Gastroesophageal sphincter (tissue), 4 donors: ENCODE measurements at places on chromosomes 11 and 22.

- H3K4me1 ChIP-seq = no peaks in the 10 kb centered on the region
- H3K27me3 ChIP-seq = peaks cover 20% of the 10 kb centered on the region
- no peaks in the 10 kb centered on the region for H3K36me3 ChIP-seq
- no peak overlapping the region for H3K4me3 ChIP-seq
Measured at GRCh38 chr11:45560155-45560912, 105.1 kb downstream of the CHST1 start.

GRCh38 chr11:106161775-106162634 lies 84.5 kb downstream of the AASDHPPT start:
- ATAC-seq = no peak
- no peaks in the 10 kb centered on the region for H3K27me3 ChIP-seq
- H3K36me3 ChIP-seq = no peaks in the 10 kb centered on the region
- H3K4me1 ChIP-seq = no peaks in the 10 kb centered on the region
- H3K27ac ChIP-seq = no peak overlapping the region

GRCh38 chr22:25900880-25901279 lies 158.9 kb downstream of the MYO18B start:
- peaks cover 41% of the 10 kb centered on the region for H3K27me3 ChIP-seq
- H3K4me1 ChIP-seq = no peaks in the 10 kb centered on the region
- no peaks in the 10 kb centered on the region for H3K36me3 ChIP-seq
- H3K27ac ChIP-seq = no peak overlapping the region
- H3K4me3 ChIP-seq = no peak overlapping the region

DNA sequence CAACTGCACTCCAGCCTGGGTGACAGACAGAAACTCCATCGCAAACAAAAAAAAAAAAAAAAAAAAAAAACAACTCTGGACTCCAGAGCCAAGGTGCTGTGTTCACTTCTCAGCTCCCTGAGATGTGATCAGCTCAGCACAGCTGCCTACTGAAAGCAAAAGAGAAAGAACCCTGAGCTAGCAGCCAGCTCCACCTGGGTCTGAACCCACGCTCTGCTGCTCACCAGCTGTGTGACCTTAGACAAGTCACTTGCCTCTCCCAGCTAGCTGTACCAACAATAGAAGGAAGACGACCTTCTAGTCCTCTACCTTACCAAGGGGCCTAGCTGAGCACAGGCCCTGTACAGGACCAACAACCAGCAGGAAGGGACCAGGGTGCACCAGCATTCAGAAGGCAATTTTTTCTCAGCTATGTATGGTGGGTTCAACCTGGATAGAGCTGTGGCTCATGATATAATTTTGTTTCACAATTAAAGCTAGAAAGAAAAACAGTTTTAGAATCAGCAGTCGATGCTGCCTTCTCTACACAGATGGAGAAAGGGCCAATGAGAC lies 3.8 kb downstream of the DGCR2 start:
- no peak overlapping the region for H3K4me3 ChIP-seq
- H3K4me1 ChIP-seq = peaks cover 81% of the 10 kb centered on the region
- H3K27ac ChIP-seq = no peak overlapping the region
- no peaks in the 10 kb centered on the region for H3K36me3 ChIP-seq
- ATAC-seq = no peak

DNA sequence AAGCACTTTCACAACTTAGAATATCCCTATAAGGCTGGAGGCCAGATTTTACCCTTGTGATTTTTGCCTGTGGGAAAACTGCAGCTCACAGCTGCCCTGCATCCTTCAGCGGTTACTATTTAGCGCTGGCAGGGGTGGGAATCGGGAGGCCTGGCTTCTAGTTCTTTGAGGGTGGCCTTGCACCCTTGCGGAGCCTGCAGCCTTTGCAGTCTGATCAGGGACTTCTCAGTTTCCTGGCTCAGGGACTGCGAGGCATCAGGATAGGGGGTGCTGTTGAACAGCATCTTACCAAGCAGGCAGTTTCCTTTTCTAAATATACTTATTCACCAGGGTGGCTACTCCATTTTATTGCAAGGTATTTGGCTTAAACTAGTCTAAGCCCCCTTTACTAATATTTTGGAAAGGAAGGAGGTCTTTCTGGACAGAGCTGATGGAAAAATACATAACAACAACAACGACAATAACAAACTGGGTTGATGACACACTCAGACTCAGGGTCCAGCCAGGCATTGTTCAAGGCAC lies 2.9 kb upstream of the APOA1 start:
- no peaks in the 10 kb centered on the region for H3K27me3 ChIP-seq
- no peak overlapping the region for H3K27ac ChIP-seq
- no peak overlapping the region for H3K4me3 ChIP-seq
- ATAC-seq = no peak

- H3K4me1 ChIP-seq = no peaks in the 10 kb centered on the region
- H3K27me3 ChIP-seq = peaks cover 51% of the 10 kb centered on the region
- H3K27ac ChIP-seq = no peak overlapping the region
Measured at GRCh38 chr22:22195265-22196017, 49.1 kb upstream of the VPREB1 start.
